ENCODE measurements at places on chromosomes 5 and 9.

GRCh38 chr5:126745259-126745992 is 31.5 kb upstream of the LMNB1 start:
- peak; percentile 52 for DNase-seq

GRCh38 chr5:133738271-133738670 is 125.9 kb upstream of the FSTL4 start:
- DNase-seq = peak; percentile 28

GRCh38 chr5:138972836-138973235 is 97.7 kb upstream of the LRRTM2 start:
- DNase-seq = no peak

- DNase-seq = no peak
These were observed 175.3 kb downstream of the ARL15 start for GRCh38 chr5:54135042-54135441.

DNA sequence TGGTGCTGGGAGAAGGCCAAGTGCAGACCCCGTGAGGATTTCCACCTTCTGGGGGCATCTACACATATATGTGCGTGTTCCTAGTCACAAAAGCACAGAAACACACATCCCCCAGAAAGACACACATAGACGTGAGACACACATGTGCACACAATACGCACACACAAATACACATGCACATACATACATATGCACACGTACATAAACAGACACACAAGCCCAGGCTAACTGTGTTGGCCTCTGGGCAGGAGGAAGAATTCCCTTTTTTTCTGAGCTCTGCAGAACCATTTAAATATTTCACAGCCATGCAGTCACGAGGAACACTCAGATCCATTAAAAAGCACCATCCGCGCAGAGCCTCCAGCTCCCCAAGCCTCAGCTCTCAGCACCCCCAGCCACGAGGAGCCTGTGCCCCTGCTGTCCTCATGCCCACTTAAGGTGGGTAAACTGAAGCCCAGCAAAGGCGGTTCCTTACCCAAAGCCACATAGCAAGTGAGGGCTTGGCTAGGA is 5.3 kb downstream of the NINJ1 start:
- no peak for DNase-seq

DNA sequence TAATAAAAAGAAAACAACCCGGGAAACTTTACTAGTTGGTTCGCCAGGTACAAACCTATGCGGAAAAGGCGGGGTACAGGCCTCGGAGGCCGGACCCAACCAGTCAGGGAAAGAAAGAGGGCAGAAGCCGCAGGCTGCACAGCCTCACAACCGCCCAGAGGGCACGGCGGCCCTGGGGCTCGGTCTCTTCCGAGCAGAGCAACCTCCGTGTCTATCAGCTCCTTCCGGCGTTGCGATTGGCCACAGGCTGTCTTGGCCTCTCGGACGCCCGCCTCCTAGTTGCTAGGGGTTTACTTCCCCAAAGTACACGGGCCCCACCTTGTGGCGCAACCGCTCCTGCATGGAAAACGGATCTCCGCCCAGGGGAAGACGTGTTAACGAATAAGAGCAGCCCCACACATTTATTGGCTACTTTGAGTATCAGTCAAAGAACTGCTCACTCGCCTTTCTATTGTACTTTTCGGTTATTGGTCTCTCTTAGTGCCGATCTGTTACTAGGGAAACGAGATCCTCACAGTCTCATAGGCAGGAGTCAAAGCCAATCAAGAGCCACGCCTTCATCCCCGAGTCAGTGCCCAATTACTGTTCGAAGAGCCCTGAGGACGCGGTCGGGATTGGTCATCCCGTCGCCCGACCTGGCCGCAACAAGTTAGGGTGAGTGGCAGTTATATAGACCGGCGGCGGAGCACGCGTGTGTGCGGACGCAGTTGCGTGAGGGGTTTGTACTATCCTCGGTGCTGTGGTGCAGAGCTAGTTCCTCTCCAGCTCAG is at the start of gene G3BP1:
Gene G3BP1 (plus strand): TSS at position 696 of the 770 bp plus-strand sequence. CDS start 14,667 bp downstream, outside the sequence.
- DNase-seq = peak; percentile 99

GRCh38 chr9:28212979-28213378 is 639.7 kb upstream of the C9orf72 start:
- DNase-seq = no peak

DNA sequence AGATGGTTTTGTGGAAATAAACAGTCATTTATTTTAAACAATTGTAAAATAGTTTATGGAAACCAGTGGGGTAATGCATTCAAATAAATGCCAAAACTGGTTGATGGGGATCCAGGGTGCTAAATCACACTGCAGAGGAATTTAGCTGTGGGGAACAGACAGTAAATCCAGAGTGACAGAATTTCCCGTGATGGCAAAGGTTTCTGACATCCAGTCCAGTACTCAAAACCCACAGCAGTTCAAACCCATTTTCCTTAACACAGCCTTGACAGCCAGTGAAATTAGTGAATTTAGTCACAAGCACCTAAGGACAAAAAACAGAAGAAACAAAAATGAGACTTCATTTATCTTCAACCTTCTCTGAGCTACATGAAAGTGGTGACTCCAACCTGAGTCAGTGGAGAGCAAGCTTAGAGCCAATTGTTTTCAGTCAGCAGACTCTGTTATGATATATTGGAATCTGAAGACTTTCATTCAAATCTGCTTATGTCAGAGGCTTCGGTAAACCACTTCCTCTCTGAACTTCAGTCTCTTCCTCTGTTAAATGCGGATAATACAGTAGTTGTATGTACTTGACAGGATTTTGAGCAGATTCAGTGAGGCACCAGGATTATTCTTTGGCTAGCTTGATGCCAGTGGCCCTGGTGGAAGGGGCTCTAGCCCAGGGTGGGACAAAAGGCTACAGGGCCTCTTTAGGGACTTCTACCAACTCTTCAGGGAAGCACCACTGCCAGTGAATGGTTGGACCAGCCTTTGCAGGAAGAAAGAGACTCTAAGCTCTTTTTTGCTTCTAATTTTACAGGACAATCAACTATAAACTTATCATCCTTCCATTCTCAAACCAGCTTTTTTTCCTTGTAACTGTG is 185.3 kb downstream of the MAPKAP1 start:
- no peak for DNase-seq

DNA sequence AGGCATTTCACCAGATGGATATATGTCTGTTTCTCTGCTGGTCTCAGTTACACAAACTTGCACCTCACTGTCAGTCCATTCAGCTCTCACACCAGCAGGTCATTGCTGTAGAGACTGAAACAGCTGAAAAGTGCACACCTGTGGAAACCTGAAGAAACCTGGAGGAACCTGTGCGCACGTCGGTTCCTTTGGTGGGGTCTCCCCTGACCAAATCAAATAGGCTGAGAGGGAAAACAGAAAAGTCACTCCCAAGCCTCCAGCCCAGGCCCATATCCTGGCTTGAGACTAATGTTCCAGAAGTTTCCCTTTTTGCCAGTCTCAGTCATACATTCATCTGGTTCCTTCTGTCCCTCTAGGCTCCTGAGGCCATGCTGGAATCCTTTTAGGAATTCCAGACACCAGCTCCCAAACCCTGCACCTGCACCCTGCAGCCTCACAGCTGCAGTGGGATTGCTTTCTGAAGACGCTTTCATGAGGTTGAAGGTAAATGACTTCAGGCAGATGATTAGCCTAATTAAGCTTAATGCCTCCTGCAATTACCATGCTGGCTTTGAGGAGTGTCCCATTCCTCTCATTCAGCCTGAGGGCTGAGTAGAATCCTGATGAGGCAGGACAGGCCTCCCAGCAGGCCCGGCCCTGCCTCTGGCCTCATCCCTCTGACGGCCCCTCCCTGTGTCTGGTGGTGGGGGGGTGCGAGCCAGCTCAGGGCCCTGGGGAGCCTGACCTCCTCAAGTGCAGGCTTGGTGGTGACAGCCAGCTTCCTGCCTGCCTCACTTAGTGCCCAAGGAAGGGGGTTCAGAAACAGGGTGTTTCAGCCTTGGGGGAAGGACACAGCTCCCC is 24.3 kb upstream of the CXCL14 start:
- peak; percentile 60 for DNase-seq

DNA sequence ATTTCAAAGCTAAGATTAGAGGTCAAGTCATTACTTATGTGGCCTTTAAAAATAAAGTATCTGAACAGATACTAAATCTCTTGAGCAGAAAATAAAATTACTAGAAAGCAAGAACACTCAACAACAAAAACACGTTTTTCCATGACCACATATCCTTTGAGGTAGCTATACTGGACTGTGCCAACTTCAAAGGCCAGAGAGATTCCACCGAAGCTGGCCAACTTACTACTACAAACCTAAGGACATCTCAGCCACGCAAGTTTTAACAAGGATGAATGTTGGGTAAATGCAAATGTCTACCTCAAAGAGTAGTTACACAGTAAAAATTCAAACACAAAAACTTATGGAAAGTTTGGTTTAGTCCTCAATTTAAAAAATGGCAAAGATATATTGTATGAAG is 18.9 kb downstream of the PFDN1 start:
- no peak for DNase-seq

DNA sequence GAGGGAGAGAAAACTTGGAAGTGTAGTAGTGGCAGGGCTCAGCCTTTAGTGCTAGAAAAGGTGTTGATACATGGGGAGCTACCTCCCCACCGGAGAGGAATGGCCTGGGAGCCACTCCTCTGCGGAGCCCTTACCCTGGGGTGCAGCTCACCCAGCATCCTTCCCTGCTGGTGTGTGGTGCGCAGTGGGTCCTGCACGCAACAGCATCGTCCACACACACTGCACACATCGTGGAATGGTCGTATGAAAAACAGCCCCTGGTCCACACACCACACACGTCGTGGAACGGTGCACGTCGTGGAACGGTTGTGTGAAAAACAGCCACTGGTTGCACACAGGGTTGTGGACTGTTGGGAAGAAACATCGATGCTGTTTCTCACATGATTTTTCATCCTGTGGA is 16.1 kb upstream of the AHRR start:
- peak; percentile 13 for DNase-seq

DNA sequence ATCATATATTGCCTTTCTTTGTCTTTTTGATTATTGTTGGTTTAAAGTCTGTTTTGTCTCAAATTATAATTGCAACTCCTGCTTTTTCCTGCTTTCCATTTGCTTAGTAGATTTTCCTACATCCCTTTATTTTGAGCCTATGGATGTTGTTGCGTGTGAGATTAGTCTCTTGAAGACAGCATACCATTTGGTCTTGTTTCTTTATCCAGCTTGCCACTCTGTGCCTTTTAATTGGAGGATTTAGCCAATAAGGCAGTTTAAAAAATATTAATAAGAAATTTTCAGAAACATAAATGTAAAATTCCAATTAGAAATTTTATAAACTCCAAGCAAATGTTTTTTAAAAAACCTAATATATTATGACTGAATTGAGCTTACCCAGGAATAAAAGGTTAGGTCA is 24.0 kb downstream of the BTNL8 start:
- DNase-seq = no peak
